ENCODE measurements at places on chromosomes 4 and X.

DNA sequence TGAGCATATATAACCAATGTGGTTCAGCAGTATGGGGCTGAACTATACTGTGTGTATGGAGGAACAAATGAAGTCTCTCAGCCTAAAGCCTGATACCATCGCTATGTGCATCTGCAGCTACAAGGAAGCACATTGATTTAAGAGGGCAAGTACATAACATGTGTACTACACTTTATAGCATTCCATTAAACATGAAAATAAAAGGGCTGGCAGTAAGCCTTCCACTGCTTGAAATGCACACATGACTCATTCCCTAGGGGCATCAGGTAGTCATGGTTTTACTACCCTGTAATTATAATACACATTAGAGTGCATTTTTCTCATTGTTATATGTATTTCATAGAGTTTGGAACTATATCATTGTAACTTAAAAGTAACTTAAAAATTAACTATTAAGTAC lies 51.2 kb downstream of the SMARCA1 start:
- no peak for DNase-seq

- DNase-seq = no peak
Measured at GRCh38 chr4:165709516-165709915, 163.5 kb upstream of the TLL1 start.

DNA sequence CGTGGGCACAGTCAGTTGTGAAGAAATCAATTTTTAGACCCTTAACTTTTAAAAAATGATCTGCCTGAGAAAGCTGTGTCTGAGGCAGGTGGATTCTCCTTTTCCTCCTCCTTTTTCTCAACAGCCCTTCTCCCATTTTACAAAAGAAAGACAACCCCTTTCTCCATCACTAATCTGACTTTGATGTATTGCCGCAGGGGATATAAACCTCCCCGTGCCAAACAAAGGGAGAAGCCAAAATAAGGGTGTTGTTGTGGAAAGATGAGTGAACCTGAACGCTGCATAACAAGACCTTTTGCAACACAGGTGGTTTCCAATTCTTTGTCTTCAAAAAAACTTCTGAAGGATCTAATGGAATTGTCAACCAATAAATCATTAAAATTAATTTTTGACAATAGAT lies 8.4 kb upstream of the FHL1 start:
- no peak for DNase-seq

- no peak for DNase-seq
Measured at GRCh38 chr4:40316333-40316781, 18.8 kb upstream of the CHRNA9 start.

GRCh38 chr4:121076416-121076815 lies 4.1 kb upstream of the NDNF start:
- no peak for DNase-seq

- peak; percentile 53 for DNase-seq
Measured at GRCh38 chrX:134604701-134605311, 53.5 kb downstream of the PLAC1 start.

- DNase-seq = no peak
Measured at GRCh38 chr4:120007896-120008436, 58.7 kb downstream of the MAD2L1 start.

GRCh38 chrX:133747196-133747595 lies 238.2 kb downstream of the GPC3 start:
- DNase-seq = no peak

DNA sequence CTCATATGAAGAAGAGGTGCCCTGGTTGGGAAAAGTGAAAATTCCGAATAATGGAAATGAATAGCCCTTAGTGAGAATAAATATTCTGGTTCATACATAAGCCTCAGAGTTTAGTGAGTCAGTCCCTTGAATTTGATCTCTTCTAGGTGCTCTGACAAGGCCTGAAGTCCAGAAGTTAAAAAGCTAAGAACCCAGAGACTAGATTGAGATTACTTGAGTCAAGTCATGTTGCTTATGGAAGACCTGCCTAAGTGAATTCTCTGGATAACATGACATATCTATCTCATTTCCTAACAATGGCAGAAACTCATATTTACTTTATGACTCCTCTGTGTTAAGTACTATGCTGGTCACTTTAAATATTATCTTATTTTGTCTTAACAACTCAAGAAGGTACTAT lies 10.5 kb upstream of the PRSS48 start:
- no peak for DNase-seq

DNA sequence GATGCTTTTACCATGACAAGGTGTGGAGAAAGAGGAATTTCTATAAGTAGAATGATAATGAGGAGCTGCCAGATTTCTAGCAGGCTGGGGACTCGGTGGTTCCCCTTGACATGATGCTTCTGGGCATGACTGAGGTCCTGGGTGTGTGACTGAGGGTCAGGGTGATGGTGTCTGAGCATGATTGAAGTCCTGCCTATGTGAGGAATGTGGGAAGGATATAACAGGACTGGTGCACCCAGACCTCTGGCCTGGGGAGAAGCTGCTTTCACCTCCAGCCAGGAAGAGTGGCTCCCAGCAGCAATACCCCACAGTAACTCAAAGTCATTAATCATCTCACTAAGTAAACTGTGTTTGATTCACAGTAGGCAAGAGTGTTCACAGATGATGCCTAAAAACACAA lies 17.4 kb downstream of the SORBS2 start:
- DNase-seq = no peak

- no peak for DNase-seq
Measured at GRCh38 chr4:177239878-177240277, 69.8 kb upstream of the NEIL3 start.

GRCh38 chr4:163614866-163615265 lies 120.4 kb downstream of the TMA16 start:
- DNase-seq = no peak

DNA sequence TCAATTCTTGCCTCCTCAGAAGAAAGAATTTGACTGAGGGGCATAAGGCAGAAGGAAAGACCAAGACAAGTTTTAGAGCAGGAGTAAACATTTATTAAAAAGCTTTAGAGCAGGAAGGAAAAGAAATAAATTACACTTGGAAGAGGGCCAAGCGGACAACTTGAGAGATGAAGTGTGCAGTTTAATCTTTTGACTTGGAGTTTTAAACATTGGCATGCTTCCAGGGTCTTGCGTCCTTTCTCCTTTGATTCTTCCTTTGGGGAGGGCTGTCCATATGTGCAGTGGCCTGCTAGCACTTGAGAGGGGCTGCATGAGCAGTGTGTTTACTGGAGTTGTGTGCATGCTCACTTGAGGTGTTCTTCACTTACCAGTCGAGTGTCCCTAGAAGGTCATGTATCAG lies 275.8 kb upstream of the IL1RAPL1 start:
- DNase-seq = no peak

- DNase-seq = no peak
Measured at GRCh38 chrX:146433771-146434170, 375.8 kb upstream of the CXorf51B start.

- no peak for DNase-seq
Measured at GRCh38 chr4:103136671-103137445, 37.2 kb upstream of the BDH2 start.

GRCh38 chr4:153531000-153531358 lies 64.8 kb downstream of the TMEM131L start:
- no peak for DNase-seq

- peak; percentile 65 for DNase-seq
Measured at GRCh38 chr4:101345271-101345595, 2.1 kb downstream of the PPP3CA start.

DNA sequence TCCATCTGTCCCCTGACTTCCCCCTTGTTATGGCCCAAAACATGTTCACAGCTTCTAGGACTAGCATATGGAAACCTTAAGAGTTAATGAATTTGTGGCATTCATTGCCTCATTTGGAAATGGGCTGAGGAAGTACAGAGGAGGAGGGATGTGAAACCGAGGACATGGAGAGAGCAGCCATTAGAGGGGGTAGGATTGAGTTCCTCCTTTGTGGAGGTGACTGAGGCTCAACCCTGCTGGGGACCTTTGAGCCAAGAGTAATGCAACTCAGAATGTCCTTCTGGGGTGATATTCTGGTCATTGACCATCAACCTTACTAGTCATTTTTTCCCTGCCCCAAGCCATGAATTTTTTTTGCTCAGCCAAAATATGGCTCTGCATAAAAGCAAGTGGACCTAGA lies 109.4 kb downstream of the ZNF518B start:
- no peak for DNase-seq

DNA sequence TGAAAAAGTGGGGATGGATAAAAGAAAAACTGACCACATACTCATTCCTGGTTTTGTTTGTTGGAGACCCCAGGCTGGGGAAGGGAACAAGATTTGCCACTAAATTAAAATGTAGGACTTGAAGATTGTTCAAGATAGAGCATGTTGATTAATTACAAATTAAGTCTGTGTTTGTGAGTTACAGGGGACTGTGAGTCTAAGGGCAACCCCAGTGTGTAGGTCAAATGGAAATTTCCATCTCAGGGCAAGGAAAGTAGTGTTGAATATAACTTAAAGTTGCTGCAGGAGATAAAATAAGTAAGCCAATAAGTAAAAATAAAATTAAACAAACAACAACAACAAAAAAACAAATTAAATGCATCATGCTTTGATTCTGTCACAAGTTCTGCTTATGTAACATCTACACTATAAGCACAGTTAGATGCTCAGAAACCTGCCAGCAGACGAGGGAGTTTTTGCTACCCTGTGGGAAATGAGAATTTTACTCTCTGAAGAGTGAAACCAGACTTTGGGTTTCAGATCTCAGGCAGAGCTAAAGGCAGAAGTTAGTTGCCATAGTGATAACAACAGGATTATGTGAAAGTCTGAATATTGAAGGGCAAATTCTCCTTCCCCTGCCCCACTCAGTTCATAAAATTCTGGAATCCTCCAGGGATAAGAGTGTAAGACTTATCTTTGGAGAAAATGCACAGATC lies 352.3 kb downstream of the GRXCR1 start:
- DNase-seq = no peak

- DNase-seq = no peak
Measured at GRCh38 chr4:23876418-23877089, 13.3 kb downstream of the PPARGC1A start.

GRCh38 chrX:41412261-41413081 lies 34.7 kb upstream of the NYX start:
- no peak for DNase-seq

- DNase-seq = no peak
Measured at GRCh38 chr4:22416403-22416802, 99.5 kb downstream of the ADGRA3 start.

GRCh38 chr4:181173046-181173445 lies 1070.2 kb upstream of the TENM3 start:
- DNase-seq = no peak

DNA sequence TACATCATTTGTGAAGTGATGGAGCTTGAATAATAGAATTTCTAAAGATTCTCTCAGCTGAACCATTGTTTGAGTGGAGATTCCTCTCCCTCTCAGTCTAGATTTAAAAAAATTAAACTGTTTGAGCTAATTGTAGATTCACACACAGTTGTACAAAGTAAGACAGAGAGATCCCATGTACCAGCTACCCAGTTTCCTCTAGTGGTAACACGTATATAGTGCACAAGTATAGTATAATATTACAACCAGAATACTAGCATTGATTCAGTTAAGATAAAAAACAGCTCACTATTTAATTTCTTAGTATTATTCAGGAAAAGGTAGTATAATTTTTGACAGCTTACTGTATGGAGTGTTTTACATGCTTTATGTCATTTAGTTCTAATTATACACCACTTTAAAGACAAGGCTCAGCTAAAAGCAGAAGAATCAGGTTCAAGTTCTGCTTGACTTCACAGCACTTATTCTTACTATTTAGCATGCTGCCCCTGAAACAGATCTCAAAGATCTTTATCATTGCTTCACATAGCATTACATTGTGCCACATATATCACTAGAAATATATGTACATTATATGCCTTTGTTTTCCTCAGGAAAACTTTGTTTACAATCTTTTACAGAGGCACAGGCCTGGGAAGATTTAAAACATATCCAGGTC lies 136.1 kb downstream of the SNCA start:
- DNase-seq = no peak

DNA sequence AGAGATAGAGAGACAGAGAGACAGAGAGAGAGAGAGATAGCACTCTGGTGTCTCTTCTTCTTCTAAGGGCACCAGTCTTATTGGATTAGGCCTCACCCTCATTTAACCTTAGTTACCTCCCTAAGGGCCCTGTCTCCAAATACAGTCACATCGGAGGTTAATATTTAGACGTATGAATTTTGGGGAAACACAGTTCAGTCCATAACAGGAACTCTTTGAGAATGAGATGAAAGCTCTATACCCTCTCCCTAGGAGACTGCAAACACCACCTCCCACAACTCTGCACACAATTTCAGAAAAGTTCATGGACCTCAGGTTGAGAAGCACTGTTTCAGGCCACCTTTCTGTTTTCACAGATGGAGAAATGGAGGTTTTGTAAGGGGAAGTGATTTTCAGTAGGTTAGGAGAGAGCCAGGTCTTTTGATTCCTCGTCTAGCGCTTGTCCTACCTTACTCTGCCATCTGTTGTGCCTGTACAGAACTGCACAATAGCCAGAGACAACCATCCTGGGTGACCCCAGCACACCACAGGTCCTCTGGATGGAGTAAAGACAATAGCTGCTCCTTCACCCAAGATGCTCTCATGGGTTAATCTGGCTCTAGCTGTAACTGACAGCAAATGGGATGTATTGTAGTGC lies 16.9 kb upstream of the LOC101059915 start:
- peak; percentile 41 for DNase-seq

GRCh38 chrX:37875675-37876074 lies 28.3 kb upstream of the DYNLT3 start:
- no peak for DNase-seq

DNA sequence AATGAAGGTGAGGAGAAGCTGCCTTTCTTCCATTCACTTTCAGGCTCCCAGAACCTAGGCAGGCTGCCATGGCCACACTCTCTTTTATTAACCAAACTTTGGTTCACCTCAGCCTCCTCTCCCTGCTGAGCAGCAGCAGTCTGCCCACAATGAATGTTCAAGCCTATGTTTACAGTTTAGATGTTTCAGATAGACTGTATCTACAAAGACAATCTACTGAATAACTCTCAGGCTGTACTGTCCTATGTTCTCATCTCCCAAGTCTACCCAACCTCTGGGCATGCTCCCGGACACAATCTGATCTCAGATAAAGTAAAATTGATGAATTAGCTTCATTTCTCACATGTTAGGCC lies 59.2 kb upstream of the TMEM164 start:
- DNase-seq = no peak

DNA sequence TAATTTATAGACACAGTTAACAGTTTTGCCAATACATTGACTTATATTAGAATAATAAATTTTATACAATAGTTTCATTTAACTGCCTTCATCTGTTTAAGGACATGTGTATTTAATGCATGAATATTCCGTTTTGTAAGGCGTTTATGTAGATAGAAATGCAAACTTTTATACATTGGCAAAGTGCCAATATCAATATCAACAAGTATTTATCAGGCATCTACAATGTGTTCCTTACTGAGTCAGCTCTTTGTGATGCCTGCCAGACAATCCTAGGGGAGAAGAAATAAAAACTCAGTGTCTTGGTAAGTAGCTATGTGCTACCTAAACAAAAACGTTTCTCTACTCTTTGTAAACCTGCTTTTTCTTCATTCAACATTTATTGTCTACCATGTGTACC lies 1142.2 kb downstream of the C4orf33 start:
- no peak for DNase-seq

DNA sequence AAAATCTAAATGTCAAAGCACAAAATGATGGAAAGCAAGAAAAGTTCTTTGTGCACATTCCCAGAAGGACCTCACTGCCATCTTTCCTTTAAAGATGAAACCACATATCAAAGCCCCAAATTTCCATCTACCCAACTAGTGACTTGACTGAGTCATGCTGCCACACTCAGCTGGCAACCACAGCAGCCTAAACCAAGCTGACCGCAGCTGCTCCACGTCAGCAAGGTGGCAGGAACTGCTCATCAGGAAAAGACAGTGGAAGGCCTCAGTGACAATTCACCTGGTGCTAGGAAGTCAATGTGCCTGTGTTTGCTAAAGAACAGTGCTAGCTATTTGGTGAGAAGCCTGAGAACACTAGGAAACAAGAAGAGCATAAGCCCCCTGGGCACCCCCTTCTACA lies 26.1 kb downstream of the ACOX3 start:
- DNase-seq = no peak
